ENCODE measurements at places on chromosomes 16 and 17. TPM values are rescaled to one million over a fixed set of nuclear protein-coding genes. Genes with fewer than 3 reads are reported as not detected.
A peak's percentile ranks its signal among the peaks of the same experiment; 100 is the strongest.

- peak overlapping the region; percentile 94 for H3K27ac ChIP-seq
- H3K36me3 ChIP-seq = peaks cover 12% of the 10 kb centered on the region
- H3K4me1 ChIP-seq = peaks cover 28% of the 10 kb centered on the region
Observed at GRCh38 chr17:21001813-21002221, 41.0 kb downstream of the USP22 start.

NPIPB6 gene
- total RNA-seq = 3.1 TPM

DNA sequence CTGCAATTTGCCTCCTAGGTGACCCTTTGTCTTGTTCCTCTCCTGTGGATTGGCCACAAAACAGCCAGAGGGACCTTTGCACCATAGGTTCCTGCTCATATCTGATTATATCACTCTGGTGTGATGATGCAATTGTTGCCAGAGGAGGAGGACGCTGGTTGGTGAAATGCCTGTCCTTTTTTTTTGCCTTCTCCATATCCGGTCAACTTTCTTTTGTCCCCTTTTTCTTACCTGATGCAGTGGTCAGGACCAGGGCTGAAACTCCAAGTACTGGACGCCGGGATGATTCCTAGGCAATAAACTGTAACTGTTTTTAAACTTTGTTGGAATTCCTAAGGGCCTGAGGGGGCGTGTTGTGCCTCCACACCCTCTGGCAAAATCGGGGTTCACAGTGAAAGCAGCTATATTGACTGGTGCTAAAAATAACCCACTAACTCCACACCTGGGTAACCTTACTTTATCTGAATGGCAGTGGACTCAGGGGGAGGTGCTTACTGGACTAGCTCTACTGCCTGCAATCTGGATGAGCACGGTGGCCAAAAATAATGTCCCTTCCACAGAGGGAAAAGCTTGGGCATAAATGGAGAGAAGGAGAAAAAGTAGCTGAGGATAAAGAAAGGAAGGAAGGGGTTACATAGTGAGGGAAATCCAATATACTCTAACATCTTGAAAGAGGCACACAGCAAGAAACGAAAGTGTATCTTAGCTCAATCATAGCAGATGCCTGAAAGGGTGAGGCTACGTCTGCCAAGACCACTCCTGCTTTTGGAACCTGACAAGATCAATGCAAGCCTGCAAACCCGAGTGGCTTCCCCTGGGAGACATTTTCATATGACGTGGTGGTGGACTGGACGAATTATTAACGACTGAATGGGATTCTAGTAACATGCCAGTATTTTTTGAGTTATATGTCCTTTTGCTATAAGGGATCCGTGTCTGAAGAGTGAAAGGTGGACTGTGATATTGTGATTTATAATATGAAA, 28.4 kb upstream of the ZNF423 start:
- no peak for DNase-seq
- peak overlapping the region; percentile 87 for H3K27ac ChIP-seq
- peaks cover 29% of the 10 kb centered on the region for H3K4me1 ChIP-seq
- H3K36me3 ChIP-seq = peaks cover under 1% of the 10 kb centered on the region
- peak overlapping the region; percentile 67 for H3K4me3 ChIP-seq

DNA sequence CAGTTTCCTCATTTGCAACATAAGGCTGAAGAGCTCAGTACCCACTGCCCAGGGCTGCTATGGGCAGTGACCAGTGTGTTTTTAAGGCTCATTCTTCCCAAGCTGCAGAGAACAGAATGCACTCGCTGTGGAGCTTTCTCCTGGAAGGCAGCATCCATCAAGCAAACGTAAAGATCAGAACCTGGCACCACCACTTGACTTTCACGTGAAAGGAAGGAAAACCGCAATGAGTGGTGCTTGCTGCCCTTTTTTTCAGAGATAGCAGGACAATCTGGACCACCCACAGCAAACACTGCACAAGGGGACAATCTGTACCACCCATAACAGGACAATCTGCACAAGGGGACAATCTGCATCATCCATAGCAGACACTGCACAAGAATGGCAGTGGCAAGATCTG, 11.2 kb downstream of the CSNK1D start:
- H3K4me1 ChIP-seq = peaks cover 27% of the 10 kb centered on the region
- H3K36me3 ChIP-seq = peaks cover 17% of the 10 kb centered on the region
- peak overlapping the region; percentile 59 for H3K27ac ChIP-seq
- peaks cover 14% of the 10 kb centered on the region for H3K27me3 ChIP-seq
- H3K4me3 ChIP-seq = no peak overlapping the region

DNA sequence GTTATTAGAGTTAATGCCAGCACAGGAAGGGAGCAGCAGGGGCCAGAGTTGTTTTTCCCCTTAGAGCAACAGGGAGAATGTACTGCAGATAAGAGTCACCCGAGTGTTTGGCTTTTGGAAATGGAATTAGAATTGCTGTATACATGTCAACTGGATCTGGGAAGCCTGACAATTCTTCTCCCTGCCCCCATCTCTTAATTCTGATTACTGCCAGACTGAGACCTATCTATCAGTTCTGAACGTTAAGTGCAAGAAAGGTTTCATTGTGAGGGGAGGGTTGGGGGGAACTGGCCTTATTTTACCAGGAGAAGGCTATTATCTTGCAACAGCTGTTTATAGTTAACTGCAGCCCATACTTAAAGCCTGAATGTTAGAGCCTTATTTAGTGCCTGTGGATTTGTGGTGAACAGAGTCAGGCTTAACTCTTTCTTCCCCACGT, 424.5 kb upstream of the CDH11 start:
- no peaks in the 10 kb centered on the region for H3K4me1 ChIP-seq
- DNase-seq = no peak
- no peaks in the 10 kb centered on the region for H3K36me3 ChIP-seq
- no peaks in the 10 kb centered on the region for H3K27me3 ChIP-seq

- no peaks in the 10 kb centered on the region for H3K36me3 ChIP-seq
- peak overlapping the region; percentile 79 for H3K4me3 ChIP-seq
Observed at GRCh38 chr16:2460391-2460713, 443 bp downstream of the TEDC2 start.

TLCD1 gene
- 8.2 TPM for total RNA-seq

SGCA gene
- 1.3 TPM for total RNA-seq

DNA sequence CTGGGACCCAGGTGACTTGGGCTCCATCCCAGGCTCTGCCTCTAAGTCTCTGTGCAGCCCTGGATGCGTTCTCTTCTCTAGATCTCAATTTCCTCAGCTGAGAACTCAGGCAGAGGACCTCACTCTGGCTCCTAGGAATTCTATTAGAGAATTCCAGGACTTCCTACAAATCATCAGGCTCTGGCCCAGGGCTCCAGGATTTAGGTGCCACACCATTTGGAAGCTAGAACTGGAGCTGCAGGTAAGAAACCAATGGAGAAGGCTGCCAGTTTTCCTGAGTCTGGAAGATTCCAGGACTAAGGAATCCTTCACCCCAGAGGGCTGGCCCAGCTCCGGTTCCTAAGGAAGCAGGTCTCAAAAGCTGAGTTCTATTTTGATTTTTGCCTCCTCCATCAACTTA, 189.8 kb upstream of the CDH5 start:
- peaks cover 3% of the 10 kb centered on the region for H3K27me3 ChIP-seq
- no peak overlapping the region for H3K27ac ChIP-seq
- H3K4me3 ChIP-seq = no peak overlapping the region
- no peaks in the 10 kb centered on the region for H3K4me1 ChIP-seq
- peaks cover 4% of the 10 kb centered on the region for H3K36me3 ChIP-seq

DNA sequence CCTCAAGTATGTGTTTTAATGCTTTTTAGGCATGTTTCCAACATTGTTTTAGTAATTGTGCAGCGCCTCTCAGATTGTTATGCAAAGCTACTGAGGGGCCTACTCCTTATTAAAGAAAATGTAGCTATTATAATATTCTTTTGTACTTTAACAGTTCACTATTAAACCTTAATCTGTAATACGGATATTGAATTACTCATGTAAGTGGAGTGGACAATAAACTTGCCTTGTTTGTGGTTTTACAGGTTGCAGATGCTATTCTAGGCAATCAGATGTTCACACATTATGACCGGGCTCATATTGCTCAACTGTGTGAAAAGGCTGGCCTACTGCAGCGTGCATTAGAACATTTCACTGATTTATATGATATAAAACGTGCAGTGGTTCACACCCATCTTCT, 41.0 kb downstream of the PTRH2 start:
- no peak overlapping the region for H3K27ac ChIP-seq
- H3K27me3 ChIP-seq = no peaks in the 10 kb centered on the region
- H3K36me3 ChIP-seq = no peaks in the 10 kb centered on the region
- no peaks in the 10 kb centered on the region for H3K4me1 ChIP-seq
- no peak overlapping the region for H3K4me3 ChIP-seq
- no peak for DNase-seq

DNA sequence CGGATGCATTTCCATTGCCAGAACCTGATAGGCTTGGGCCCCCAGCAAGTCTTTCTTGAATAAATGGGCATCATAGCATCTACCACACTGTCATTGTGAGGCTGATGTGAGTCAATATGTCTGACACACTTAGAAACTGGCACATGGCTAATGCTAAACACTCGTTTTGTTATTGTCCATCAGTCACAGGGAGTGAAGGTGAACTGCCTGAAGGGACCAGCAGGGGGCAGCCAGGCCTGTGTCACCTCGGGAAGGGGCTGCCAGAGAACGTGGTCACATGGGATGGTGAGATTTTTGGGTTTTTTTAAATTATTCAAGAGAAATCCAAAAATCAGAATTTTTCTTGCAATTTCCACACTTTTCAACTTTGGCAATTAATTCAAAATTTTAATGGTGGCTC, 831 bp upstream of the RCVRN start:
- no peaks in the 10 kb centered on the region for H3K36me3 ChIP-seq
- no peak overlapping the region for H3K4me3 ChIP-seq
- no peaks in the 10 kb centered on the region for H3K4me1 ChIP-seq
- peak; percentile 69 for DNase-seq

HS3ST3B1 gene
- total RNA-seq = 2.4 TPM

DNA sequence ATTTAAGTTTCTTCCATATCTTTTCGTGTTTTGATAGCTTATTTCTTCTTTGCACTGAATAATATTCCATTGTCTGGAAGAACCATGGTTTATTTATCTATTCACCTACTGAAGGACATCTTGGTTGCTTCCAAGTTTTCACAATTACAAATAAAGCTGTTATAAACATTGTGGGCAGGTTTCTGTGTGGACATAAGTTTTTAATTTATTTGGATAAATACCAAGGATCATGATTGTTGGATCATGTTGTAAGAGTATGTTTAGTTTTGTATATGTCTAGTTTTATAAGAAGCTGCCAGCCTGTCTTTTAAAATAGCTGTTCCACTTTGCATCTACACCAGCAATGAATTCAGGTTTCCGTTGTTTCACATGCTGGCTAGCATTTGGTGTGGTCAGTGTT, 339.4 kb downstream of the CDH11 start:
- DNase-seq = no peak
- no peaks in the 10 kb centered on the region for H3K27me3 ChIP-seq
- no peaks in the 10 kb centered on the region for H3K36me3 ChIP-seq
- no peak overlapping the region for H3K27ac ChIP-seq

- H3K27ac ChIP-seq = peak within 1 kb of the TSS; percentile 73
- DNase-seq = peak; percentile 40
- H3K27me3 ChIP-seq = peaks cover 3% of the 10 kb centered on the region
- H3K4me3 ChIP-seq = peak within 1 kb of the TSS; percentile 92
- H3K36me3 ChIP-seq = peaks cover 4% of the 10 kb centered on the region
- peaks cover 4% of the 10 kb centered on the region for H3K4me1 ChIP-seq
Observed at GRCh38 chr17:55421179-55421934, at the start of gene MMD. Gene MMD (minus strand): TSS chr17:55421835. CDS start chr17:55421695, 140 bp downstream.

DNA sequence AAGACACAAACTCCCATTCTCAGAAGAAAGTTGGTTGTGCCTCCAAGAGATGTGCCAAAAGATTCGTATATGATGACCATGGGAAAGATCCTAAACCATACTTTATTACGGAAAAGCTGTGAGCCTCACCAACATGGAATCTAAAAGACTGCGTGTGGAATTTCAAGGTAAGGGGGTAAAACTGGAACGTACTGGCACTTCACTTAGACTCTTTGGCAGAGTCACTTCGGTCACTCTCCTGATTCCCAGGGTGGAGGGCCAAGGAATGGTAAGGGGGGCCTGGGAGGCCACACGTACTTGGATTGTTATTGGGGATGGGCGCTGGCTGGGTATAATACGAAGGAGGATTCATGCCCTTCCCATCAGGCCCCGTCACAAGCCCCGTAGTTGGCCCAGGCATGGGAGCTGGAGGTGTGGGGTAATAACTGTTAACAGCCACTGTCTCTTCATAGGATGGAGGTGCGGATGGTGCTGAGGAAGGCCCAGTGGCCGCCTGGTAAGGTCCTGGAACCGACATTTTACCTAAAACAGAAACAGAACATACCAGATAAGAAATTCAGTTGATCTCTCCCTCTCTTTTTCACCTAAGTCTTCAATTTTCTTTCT, 30.4 kb downstream of the LITAF start:
- peaks cover 15% of the 10 kb centered on the region for H3K4me1 ChIP-seq
- H3K36me3 ChIP-seq = peaks cover 17% of the 10 kb centered on the region
- no peak overlapping the region for H3K4me3 ChIP-seq

ELMO3 gene
- total RNA-seq = 2.1 TPM

DNA sequence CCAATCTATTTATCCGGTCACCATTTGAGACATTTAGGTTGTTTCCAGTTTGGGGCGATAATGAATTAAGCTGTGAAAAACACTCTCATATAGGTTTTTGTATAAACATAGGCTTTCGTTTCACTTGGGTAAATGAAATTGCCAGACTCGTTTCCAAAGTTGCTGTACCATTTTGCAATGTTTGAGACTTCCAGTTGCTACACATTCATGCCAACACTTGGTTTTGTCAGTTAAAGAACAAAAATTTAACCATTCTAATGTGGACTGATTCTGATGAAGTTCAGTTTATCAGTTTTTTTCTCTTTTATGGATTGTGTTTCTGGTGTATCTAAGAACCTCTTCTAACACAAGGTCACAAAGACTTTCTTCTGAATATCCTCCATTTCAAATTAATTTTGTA, 52.4 kb downstream of the YPEL2 start:
- H3K36me3 ChIP-seq = no peaks in the 10 kb centered on the region
- H3K27me3 ChIP-seq = peaks cover 6% of the 10 kb centered on the region
- no peak overlapping the region for H3K27ac ChIP-seq

- no peak overlapping the region for H3K27ac ChIP-seq
- no peaks in the 10 kb centered on the region for H3K36me3 ChIP-seq
- no peaks in the 10 kb centered on the region for H3K4me1 ChIP-seq
- no peak for DNase-seq
- H3K4me3 ChIP-seq = no peak overlapping the region
Observed at GRCh38 chr17:40536295-40537171, 28.7 kb downstream of the CCR7 start.

GRIN2A gene
- total RNA-seq = 6.8 TPM

CTDNEP1 gene
- 185 TPM for total RNA-seq

GRCh38 chr17:55175788-55176427, 88.9 kb upstream of the HLF start:
- no peak overlapping the region for H3K27ac ChIP-seq

DNA sequence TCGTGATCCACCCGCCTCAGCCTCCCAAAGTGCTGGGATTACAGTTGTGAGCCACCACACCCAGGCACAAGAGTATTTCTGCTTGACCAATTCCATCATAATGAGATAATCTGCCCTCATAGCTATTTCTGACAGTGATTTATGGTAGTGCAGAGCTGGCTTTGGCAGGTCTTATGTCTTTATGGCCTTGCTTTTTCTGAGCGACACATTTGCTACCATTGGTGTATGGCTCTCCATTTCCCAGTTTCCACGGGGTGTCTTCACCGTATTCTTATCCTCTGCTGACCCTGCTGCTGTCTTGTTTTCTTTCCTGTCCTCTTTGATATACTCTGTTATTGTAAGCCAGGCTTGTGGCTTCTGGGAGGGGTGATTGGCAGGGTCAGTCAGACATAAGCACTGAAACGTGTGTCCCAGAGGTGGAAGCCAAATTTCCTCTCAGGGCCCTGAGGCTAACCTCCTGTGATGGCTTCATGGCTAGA, 161.1 kb upstream of the TBX2 start:
- peaks cover 4% of the 10 kb centered on the region for H3K4me1 ChIP-seq
- H3K27me3 ChIP-seq = peaks cover 1% of the 10 kb centered on the region
- H3K4me3 ChIP-seq = no peak overlapping the region
- no peaks in the 10 kb centered on the region for H3K36me3 ChIP-seq
- no peak overlapping the region for H3K27ac ChIP-seq

All from glutamatergic neuron (in vitro differentiated cells).